Stimulated activated CD4-positive, alpha-beta T cell treated with anti-CD3 and anti-CD28 coated beads, Interleukin-2, amount 100 ng/mL, for 4 hours (primary cell): ENCODE measurements at places on chromosomes 12 and 14.

- no peak for DNase-seq
Observed at GRCh38 chr14:98909251-98909944, 362.6 kb downstream of the BCL11B start.

GRCh38 chr12:7161327-7161726, 28.2 kb upstream of the PEX5 start:
- no peak for DNase-seq

DNA sequence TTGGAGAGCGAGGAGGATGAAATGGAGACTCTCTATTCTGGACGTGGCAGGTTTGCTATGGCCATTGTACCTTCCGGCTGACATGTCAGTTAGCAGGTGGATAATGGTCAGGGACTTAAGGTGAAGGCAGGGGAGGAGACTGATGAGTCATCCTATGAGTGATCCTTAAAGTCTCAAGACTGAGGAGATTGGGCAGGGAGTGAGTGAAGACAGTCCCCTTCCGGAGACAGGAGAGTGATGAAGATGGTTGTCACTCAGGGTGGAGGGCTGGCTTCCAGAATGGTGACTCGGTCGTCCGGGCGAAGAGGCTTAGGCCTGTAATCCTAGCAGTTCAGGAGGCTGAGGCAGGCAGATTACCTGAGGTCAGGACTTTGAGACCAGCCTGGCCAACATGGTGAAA, 49.8 kb upstream of the CCDC63 start:
- no peak for DNase-seq

DNA sequence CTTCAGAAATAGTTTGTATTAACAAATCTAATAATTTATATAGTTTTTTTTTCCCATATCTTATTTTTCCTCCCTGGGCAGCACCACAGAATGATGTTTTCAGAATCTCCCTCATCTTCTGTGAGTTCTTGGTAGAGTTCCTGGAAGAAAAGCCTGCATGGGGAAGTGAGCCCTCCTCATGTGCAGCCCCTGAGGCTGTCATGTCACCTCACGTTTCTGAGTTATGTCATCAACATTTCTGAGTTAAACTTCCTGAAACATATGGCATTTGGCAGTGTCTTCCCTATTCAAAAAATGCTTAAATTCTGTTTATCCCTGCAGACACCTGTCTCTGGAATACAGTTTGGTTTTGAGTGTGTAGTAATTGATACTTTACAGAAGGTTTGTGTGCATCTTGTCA, 979.0 kb downstream of the TMEM121 start:
- DNase-seq = no peak

DNA sequence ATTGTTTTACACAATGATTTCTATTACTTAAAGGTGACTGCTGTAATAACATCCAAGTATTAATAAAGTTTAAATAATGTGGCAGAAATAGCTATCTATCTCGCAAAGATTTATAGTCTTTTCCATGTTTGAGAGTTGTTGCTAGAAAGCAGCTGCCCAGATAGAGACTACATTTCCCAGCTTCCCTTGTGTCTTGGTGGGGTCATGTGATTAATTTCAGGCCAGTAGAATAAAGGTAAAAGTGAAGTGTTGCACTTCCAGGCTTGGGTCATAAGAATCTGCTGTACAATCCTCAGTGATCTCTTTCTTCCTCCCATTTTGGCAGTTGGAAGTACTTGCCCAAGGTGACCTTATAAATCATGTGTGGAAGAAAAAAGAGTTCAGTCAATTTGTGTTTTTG, 449.7 kb upstream of the USP15 start:
- DNase-seq = no peak

GRCh38 chr14:46769292-46769691, 117.7 kb upstream of the RPL10L start:
- no peak for DNase-seq

GRCh38 chr12:49818241-49818895, 9.8 kb downstream of the NCKAP5L start:
- no peak for DNase-seq

DNA sequence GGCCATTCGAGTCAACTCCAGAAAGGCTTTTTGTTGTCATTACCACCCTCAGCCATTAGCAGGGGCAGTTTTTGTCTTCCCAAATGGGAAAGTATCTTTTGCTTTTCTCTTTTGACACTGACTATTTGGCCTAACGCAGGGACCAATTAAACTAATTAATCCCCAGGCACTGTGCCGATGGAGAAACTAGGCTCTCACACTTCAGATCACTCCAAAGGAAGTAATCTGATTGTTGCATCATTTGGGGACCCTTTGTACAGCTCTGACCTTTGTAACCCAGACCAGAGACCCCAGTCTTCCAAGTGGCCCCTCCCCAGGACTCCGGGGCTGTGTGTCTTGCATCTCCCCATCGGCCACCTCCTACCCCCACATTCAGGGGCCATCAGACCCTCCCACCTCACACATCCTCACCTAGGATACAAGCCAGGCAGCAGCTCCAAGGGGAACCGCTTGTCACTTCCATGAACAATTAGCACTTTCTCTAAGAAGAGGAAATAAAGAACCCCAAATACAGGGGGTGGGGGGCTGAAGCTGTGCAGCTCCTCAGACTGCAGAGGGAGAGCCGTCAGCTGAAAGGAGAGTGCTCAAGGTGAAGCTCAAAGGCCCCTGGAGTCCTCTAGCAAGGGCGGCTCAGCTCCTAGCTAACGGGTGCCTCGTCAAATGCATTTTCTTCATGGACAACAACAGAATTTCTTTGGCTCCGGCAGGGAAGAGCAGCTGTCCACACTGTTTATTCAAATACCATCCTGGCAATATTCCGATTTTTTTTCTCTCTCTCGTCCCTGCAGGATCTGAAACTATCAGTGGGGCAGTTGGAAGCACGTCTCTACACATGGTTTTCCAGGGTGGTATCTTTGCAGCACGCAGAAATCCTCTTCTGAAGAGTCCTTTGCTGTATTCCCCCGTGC, 64.3 kb upstream of the DIO3 start:
- DNase-seq = no peak

- DNase-seq = no peak
Observed at GRCh38 chr14:94322648-94323570, at the start of gene SERPINA6. Gene SERPINA6 (minus strand): TSS chr14:94323336. CDS start chr14:94314648, 8,688 bp downstream.

- DNase-seq = no peak
Observed at GRCh38 chr12:64675795-64676194, 65.5 kb downstream of the RASSF3 start.

GRCh38 chr14:75032939-75033338, 18.3 kb downstream of the MLH3 start:
- DNase-seq = no peak

GRCh38 chr12:115570069-115570777, 707.3 kb downstream of the MED13L start:
- no peak for DNase-seq

DNA sequence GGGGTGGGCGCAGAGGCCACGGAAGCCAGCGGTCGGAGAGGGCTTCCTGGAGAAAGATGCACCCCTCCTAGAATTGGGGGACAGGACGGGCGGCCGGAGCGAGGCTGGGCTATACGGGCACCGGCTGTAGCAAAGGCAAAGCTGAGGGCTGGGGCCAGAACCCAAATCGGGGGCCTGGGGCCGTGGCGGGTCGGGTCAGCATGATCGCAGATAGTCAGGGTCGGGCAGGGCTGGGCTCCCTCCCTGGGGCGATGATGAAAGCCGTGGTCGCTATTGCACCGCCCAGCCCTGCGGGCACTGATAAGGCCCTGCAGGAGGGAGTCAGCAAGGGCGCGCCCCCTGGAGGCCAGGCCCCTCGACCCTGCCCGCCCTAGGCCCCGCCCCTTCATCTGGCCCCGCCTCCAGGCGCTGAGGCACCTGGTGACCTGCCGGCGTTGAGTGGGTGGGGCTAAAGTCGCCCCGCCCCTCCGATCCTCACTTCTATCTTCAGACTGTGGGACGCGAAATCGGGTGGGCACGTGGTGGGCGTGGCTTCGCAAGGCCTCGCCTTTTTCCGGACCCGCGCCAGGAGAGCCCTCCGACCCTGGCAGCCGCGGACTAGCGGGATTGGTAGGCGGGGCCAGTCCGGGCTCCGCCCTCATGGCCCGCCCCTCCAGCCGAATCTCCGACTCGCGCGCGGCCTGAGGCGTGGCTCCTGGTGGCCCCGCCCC, 419 bp upstream of the SH2B3 start:
- peak; percentile 99 for DNase-seq

DNA sequence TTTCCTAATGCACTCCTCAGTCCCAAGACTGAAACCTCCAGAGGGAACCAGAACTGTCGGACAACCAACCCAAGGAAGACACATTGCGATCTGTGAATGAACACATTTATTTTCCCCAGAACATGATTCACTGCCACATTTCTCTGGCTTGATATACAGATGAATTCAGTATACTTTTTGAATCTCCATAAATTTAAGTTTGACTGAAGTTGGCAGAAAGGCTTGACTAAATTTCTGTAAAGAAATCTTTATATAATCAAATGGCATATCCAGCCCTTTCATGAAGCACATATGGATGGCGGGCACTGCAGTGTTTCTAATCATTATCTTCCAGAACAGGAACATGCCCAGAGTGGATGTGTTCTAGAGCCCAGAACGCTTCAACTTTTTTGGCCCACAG, 56.7 kb downstream of the DCAF5 start:
- DNase-seq = no peak

DNA sequence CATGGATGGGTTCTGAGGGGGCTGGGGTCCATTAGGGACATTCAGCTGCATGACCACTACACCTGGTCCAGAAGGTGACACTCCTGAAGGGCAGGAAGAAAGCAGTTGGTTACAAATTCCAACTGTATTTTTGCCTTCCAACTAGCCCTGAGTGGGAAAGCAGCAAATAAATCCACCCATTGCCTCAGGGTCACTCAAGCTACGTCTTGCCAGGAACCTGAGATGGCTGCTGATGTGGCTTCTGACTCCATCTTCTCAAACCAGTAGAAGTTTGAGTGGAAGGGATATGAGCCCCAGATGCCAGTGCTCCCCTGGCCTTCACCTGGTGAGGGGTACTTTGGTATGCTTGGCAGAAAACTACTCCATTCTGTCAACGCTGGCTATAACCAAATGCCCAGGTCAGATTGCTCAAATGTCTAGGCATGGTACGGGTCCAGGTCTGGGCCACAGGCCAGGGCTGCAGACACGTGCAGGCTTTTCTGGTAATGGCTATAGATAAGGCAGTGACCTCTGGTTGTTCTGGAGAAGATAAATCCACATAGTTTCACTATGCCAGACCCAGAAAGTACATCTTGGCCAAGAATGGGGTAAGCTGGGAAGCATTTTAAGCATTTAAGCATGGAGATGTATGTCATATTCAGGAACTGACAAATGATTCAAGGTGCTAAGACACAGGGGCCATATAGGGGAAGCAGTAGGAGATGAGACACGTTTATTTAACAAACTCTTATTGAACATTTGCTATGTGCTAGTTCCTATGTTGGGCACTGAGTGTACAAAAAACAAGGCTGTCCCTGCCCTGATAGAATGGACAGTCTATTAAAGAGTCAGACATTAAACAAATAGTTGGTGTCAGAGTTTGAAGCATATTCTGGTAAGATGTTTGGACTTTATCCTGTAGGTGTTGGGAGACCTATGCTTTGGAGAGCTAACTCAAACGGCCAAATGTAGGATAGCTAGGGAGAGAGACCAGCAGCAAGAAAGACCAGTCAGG, 8.3 kb upstream of the STAC3 start:
- no peak for DNase-seq

GRCh38 chr12:66598079-66598478, 80.8 kb downstream of the GRIP1 start:
- DNase-seq = no peak

- no peak for DNase-seq
Observed at GRCh38 chr12:79455286-79455685, 235.5 kb downstream of the PAWR start.

- DNase-seq = no peak
Observed at GRCh38 chr14:93648440-93649168, 139.7 kb downstream of the PRIMA1 start.

- no peak for DNase-seq
Observed at GRCh38 chr12:60279221-60279620, 683.4 kb downstream of the SLC16A7 start.

GRCh38 chr12:91333966-91334365, 151.3 kb upstream of the DCN start:
- DNase-seq = no peak

DNA sequence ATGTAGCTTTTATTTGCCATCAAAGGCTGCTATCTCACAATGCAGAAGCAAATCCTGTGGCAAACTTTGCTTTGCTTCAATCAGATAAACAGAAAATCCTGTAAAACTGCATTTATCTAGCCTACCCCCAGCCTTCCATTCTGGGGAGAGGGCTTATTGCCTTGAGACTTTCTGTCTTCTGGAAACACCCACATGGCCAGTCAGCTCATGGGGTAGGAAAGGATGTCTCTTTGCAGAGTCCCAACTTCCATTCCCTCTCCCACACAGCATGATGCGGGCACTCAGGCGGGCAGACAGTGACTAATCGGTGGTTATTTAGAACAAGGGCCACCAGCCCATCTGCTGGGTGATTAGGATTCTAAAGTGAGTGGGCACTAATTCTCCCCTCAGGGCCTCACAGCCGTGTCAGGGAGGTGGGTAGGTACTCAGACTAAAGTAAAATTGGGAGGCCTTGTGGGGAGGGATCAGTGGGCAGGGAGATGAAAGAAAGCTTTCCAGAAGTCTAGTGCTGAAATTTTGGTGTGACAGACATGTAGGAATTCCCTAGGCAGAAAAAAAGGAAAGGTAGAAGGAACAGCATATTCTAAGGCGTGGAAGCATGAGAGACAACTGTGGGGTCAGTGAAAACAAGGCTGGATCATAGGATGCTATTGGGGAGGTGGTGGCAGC, 720.5 kb downstream of the VRK1 start:
- DNase-seq = no peak
